ENCODE measurements at places on chromosomes 12 and 14.

- DNase-seq: no peak
These were observed 3.2 kb downstream of the DUSP6 start for GRCh38 chr12:89348894-89349699.

DNA sequence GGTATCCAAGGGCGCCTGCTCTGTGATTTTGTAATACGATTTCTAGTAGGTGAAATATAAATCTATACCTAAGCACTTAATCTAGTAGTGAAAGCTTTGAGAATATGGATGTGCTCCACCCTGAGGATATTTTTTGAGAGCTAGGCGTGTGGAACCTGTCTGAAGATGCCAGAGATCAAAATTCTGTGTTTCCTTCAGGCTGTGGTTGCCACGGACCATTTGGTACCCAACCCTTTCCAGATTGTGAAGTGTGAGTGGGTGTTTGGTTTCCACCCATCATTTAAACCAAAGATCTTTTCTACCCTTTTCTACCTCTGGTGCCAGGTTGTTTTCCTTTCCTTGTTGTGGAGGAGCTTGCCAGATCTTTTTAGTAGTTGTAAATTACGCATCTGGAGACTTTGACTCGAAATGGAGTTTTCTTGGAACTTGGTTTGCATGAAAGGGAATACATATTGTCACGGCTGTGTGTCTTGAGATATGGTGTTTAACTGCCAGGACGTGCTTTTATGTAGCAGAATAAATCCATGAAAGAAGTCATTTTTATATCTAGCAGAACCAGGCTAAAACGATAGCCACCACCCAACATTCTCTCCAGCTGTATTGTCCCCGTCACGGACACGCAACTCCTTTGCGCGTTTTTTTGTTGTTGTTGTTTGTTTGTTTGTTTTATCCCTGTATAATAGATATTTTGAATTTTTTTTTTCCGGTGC lies 2.2 kb downstream of the LRFN5 start:
- DNase-seq: no peak

- DNase-seq: no peak
These were observed 683.4 kb downstream of the TMEM121 start for GRCh38 chr14:106209755-106210154.

GRCh38 chr12:122079033-122079531 lies 526 bp downstream of the MLXIP start:
- DNase-seq: no peak

- no peak for DNase-seq
These were observed 240.2 kb upstream of the RMST start for GRCh38 chr12:97222391-97222790.

DNA sequence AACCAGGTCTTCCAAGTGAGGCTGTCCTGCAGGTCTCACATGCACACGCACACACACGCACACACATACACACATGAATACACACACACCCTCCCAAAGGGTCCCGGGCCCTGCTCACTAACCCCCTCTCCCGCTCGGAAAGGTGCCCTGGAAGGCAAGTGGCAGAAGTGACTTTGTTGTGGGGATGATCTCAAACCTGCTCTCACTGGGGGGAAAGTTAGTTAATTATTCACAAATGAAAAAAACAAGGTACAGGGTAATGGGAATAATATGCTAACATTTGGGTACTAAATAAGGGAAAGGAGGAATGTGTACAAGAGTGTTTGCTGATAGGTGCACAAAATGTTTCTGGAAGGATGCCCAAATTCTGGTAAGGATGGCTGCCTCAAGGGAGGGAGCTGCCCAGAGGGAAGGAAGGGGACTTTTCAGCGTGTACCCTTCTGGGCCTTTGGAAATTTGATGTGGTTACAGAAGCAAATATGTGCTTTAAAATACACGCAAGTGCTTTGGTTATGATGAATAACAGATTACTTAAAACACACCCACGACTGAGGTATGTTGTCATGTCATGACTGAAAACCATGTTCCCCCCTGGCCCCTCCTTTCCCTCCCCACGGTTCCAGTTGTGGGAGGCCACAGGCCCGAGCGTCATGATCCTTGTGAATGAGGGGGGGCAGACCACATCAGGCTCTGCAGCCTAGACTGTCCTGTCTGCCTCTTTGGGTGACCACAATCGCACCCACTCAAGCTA lies 43.3 kb upstream of the PLEKHG6 start:
- no peak for DNase-seq

- DNase-seq: no peak
These were observed 108.0 kb upstream of the ARHGAP5 start for GRCh38 chr14:31968956-31969698.

GRCh38 chr12:4817880-4818279 lies 91.8 kb upstream of the KCNA1 start:
- DNase-seq: no peak

- no peak for DNase-seq
These were observed 1133.2 kb upstream of the TMEM132C start for GRCh38 chr12:127133675-127134335.

DNA sequence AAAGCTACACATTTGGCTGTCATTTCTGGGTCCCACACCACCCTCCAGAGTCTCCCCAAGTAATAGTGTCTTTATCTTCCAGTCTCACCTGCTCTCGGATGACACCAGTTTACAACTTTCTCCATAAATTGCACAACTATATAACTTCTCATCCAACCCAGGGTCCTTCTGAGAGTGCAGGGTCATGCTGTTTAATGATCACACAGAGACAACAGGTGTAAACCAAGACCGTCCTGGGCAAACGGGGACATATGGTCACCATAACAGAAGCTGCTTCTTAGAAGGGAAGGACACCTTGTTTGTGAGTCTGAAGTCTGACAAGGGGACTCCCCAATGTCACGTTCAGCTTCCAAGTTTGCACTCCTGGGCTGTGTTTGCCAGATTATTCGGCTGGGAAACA lies 74.3 kb downstream of the MAP1LC3B2 start:
- no peak for DNase-seq

GRCh38 chr14:39628087-39628486 lies 195.9 kb upstream of the FBXO33 start:
- no peak for DNase-seq

GRCh38 chr12:126685636-126686035 lies 1581.3 kb upstream of the TMEM132C start:
- no peak for DNase-seq

DNA sequence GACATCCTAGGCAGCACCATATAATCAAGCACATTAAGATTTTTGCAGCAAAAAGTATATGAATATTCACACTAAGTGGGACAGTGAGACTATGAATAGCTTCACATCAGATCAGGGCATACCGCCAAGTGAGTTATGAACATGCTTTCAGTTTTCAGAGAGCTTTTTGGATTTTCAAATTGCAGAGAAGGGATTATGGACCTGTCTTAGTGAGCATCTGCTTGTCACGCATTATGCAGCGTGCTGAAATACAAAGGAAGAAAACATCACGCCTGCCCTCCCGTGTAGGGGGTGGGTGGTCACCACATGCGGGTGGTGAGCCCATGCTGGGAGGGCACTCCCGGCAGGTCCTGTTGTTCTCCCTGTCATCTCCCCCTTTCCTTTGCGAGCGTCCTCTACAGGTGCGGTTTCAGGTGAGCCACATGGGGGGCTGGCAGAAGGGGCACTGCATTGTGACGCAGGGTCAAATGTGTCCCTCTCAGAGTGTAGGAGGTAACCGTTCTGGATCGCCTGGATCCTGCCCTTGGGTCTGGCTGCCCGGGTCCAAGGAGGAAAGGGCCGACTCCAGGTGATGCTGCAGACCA lies 42.6 kb downstream of the TRAF3 start:
- no peak for DNase-seq

GRCh38 chr14:67908052-67908754 lies 88.6 kb downstream of the RAD51B start:
- no peak for DNase-seq

- no peak for DNase-seq
These were observed 177.6 kb downstream of the RIMBP2 start for GRCh38 chr12:130538343-130539095.

DNA sequence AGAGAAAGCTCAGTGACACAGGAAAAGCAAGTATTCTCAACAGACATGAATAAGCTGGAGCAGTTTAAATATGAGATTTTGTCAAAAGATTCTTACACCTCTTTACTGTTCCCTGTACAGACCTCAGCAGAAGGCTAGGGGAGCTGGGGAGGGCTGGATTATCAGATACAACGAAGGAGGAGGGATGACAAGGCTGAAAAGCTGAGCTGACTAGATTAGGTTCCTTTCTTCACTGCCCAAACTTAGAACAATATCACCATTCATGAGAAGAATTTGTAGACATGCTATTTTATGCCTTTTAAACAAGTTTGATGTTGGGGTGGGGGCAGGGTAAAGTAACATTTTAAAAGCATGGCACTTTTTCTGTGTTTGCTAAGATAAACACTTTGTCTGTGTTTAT lies 611.1 kb downstream of the AACS start:
- no peak for DNase-seq

GRCh38 chr12:68686262-68686594 lies 550 bp upstream of the NUP107 start:
- DNase-seq: no peak
